ENCODE measurements at places on chromosomes 6 and 20.

DNA sequence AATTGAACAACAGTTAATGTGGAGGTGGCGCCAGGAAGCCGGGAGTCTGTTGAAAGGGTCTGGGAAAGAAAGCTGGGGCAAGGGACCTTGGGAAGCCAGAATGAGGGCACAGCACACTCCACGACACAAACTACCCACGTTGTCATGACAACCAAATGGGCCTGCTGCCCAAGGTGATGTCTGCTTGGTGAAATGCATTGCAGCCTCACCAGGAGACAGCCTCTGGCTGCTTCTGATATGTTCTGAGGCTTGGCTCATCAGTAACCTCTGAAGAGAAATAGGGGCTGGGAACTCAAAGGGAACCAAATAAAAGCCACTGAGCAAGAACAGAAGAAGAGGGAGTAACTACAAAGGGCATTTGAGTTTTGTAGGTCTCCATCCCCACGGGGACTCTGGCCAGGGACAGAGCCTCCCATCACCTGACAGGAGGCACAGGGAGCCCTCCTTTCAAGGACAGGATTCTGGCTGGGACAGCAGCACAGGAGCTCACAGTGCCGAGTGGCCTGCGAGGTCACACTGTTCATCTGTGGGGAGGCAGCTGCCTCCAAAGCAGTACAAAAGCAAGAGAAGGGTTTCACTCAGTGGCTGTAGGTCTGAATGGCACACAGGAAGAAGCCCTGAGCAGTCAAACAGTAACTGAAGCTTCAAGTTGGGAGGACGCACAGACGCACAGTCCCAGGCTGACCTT, 44.6 kb upstream of the KCNK16 start:
- peak; percentile 40 for DNase-seq

GRCh38 chr6:166998256-166999144, 697 bp upstream of the CEP43 start:
- no peak for DNase-seq

- no peak for DNase-seq
These were observed 15.4 kb downstream of the MOCS1 start for GRCh38 chr6:39918831-39919230.

DNA sequence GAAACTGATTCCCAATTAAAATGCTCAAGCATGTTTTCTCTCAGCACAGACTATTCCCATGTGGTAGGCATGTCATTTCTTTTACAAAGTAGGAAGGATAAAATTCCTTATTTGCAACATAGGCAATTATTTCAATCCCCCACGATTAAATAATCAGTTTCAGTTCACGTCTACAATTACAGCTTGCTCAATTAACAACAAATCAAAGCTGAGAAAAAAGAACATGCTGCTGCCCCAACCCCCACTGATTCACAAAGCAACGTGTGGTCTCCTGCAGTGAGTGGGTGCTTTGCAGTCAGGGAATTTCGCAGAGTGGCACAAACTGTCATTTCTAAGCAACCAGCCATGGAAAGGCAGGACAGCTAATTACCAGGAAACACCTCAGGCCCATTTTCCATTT, 17.0 kb downstream of the RNASET2 start:
- DNase-seq, result no peak

DNA sequence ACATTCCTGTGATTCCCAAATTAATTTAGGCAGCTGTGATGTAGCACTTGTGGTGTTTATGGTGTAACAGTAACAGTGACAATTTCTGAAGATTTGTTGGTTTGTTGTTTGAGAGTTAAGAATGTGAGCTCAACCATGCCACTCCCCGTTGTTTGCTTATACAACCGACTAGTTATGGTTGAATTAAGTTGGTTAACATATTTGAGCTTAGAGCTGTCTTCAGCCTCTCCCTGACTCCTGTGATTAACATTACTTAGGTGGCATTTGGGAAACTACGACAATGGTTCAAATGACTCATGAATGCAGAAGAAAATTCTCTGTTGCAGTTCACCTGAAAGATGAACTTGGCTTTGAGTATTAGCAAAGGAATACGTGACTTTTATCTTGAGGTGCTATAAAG, 35.9 kb upstream of the PRL start:
- no peak for DNase-seq

DNA sequence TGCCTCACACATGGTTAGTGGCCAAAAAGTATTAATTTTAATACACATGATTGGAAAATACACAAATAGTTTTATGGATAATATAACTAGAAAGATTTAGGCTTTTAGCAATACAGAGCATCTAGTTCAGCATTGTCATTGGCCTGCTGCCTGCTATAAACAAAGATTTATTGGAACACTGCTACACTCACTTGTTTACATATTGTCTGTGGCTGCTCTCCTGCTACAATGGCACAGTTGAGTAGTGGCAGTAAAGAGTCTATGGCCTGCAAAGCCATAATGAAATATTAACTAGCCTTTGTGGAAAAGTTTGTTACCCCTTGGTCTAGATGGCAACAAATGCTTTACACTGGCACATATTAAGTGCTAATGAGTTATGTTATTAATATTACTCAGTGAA, 37.8 kb downstream of the ZNF451 start:
- DNase-seq, result no peak

- DNase-seq, result no peak
These were observed 136.2 kb upstream of the AGPAT4 start for GRCh38 chr6:161410076-161410475.

DNA sequence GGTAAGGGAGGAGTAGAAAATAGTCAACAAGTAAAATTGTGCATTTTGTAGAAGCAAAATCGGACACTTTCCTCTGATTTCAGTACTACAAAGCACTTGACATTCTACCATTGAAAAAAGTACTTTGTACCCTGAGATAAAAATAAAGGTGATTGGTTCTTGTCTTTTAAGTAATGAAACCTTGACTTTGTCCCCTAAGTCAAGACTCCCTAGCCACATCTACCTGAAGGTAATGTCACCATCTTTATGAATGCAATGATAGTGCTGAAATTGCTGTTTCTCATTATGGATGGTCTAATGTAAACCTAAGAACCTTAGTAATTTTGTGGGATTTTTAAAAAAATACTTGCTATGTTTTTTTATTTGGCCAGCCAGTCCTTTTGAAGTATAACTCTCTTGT, 2.4 kb upstream of the MAN1A1 start:
- DNase-seq, result no peak

GRCh38 chr6:29519291-29520010, 31.7 kb upstream of the MAS1L start:
- DNase-seq, result no peak

DNA sequence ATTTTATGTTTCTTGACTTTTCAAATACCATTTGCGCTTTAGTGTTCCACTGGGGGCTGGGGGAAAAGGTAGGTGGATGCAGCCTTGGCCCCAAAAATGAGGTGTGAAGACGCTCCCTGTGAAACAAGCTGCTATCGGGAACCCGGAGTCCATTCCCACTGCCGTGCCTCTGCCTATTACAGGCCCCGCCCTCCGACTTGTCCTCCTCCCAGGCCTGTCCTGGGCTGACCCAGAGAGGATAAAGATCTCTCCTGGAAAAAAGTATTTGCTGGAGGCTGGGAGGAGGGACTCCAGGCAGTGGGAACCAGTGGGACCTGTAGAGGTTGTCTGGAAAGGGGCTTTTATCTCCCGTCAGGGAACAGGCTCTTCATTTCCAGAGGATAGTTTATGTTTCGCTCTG, 215.0 kb downstream of the SLC24A3 start:
- DNase-seq, result no peak

DNA sequence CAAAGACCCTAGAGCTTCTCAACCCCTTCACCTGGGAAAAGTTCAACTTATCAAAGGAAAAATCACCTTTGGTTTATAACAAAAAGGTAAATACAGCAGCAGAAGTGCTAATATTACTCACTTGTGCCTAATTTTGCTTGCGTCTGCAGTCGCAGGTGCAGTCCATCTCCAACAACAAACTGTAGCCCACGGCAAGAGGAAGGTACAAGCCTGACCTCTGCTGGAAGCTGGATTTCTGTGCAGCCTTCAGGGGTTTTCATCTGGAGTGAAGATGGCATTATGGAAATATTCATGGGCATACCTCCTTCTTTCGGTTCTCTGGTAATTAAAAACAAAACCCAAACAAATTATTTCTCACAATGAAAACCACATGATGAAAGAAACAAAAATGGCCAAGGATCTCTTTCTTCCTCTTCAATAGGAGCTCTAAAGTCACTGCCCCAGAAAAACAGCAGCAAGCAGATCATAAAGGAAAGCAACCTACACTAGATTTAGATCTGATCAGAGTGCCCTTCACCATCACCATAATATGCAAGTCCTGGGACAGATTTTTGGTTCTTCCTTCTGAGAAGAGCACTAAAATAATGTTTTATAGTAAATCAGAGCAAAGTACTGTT, 7.8 kb downstream of the UBE3D start:
- peak; percentile 10 for DNase-seq

- no peak for DNase-seq
These were observed 380.9 kb downstream of the GJA1 start for GRCh38 chr6:121816361-121816760.

GRCh38 chr6:6545616-6546317, 42.8 kb upstream of the LY86 start:
- no peak for DNase-seq

DNA sequence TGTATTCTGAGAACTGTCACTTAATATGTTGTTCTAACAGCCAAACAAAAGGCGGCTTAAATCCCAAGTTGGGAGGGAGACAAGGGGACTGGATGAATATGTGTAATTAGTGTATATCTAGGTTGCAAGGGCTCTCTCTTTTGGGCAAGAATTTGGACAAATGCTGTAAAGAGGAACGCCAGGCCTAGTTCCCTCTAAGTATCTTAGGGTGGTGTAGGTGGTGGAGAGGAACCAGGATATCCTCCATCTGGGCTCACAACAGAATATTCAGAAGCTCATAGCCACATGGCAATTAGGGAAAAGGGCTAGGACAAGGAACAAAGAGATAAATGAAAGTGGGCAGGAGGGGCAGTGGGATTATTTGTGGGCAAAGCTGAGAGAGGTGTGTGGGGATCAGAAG, 149.5 kb downstream of the LRFN2 start:
- no peak for DNase-seq

GRCh38 chr6:104566411-104566810, 293.3 kb downstream of the HACE1 start:
- no peak for DNase-seq

DNA sequence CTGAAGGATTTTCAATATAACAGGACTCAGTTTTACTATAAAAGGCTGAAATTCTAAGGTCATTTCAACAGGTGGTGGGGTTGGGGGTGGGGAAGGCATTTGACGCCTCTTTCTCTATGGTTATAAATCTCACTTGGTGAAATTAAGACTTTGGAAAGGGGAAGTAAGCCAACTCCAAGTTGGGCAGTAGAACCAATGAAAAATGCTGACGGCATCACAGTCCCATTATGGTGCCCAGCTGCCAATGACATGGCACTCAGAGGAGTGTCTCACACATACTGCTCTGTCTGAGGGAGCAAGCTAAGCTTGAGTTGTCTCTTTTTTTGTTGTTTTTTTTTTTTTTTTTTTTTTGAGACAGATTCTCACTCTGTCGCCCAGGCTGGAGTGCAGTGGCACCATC, 4.7 kb downstream of the SLC16A10 start:
- no peak for DNase-seq

All from occipital lobe (tissue), 3 donors.